GM13977 (cell line): ENCODE measurements at places on chromosomes 2 and 18.

- DNase-seq, result no peak
These were observed 257.7 kb downstream of the CDCA7 start for GRCh38 chr2:173612354-173612753.

DNA sequence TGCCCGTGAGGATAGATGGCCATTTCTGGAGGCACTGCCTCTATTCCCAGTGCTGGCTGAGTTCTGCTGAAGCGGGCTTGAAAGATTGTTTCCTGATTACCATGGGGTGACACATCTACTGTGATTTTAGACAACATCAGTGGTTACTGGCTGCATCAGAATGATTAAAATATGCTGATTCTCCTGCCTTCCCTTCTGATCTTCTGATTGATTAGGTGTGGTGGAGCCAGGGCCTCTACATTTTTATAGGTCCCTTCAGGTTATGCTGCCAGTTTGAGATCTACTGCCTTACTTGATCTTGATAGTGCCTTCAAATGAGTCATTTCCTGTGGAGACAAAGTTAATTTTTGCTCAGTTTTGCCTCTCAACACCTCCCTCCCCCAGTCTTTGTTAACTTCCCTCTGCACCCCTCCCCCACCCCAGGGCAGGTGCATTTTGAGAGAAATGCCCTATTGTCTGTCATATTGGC lies 31.6 kb upstream of the SNORC start:
- DNase-seq, result peak; percentile 59

DNA sequence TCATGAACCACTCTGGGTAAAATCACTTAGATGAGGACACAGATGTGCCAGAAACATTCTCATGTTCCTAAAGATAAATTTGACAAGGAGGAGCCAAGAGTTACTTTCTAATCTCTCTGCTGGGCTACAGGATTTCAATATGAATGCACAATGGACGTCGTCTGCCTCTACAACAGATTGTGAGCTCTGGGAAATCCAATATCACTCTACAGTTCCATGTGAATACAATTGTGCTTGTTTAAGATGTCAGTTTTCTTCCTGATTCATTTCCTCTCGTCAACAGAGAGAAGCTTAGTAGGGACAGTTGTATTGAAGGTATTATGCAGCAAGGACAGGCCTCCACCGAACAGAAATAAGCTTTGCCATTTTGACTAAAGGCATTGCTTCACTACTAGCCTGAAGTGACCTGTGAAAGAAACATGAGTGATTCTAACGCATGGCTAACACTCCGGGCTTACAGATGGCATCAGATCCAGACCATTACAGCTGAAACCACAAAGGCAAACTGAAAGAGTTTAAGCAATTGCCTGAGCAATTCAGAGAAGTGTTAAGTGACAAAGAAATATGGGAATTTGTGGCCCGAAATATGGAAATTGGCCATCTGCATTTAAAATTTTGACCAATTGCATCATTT lies 1591.5 kb downstream of the LRP1B start:
- DNase-seq, result no peak

DNA sequence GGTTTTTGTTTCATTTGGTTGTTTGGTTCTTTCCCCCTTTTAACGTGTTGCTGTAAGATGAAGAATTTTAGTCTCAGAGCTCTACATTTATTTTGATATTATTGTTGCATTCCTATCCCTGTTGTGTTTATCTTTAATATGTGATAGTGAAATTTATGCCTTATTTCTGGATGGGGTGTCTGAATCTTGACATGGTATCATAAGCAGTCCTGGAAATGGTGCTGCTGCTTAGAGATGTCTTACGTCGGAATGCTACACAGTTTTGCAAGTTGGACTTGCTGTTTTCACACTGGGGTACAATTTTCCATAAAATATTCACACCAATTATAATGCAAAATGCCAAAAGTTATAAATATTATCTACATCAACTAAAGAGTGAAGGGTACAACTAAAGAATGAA lies 164.0 kb downstream of the GPD2 start:
- no peak for DNase-seq

- DNase-seq, result no peak
These were observed 64.8 kb upstream of the CHST9 start for GRCh38 chr18:27249933-27250332.

- no peak for DNase-seq
These were observed 25.7 kb downstream of the SCN7A start for GRCh38 chr2:166468124-166469024.

GRCh38 chr2:140550821-140551220 lies 1580.0 kb downstream of the LRP1B start:
- no peak for DNase-seq

DNA sequence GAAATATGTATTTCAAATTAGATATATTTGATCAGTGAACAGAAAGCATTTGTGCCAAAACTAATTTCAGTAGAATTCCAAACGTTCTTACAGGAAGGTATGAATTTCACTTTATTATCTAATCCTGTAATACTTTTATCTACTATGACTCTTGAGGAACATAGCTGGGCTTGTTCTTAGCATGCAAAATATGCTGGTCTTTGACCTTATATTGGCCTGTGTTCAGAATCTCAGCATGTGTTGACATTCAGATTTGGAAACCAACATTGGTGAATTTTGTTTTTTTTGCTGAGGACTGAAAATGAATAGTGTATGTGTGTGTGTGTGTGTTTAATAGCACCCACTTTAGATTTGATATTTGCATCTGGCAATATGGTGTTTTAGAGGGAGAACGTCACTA lies 112.2 kb downstream of the MEIS1 start:
- no peak for DNase-seq

DNA sequence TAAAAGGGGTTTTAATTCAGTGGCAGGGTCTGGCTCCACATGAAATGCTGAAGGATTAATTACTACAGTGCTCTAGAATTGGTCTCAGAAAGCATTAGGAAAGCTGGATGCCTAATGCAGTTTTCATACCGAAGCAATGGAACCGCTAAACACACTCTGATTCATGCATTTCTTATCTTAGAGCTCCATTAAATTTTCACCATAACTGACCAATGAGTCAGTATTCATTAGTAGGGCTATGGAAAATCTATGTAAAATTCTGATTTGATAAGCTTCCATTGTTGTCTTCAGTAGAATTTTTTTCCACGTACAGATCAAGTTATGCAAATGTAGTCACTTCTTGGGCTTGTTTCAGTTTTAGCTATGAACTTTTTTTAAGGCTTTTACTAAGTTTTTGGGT lies 359.9 kb downstream of the ARHGAP15 start:
- DNase-seq, result no peak

GRCh38 chr2:107320881-107321280 lies 434.9 kb upstream of the ST6GAL2 start:
- no peak for DNase-seq

GRCh38 chr2:202237787-202238233 lies 587 bp downstream of the SUMO1 start:
- peak; percentile 40 for DNase-seq

GRCh38 chr2:233822781-233823730 lies 31.3 kb downstream of the HJURP start:
- DNase-seq, result no peak

GRCh38 chr2:109005686-109006204 lies 16.7 kb upstream of the EDAR start:
- DNase-seq, result no peak

- DNase-seq, result peak; percentile 7
These were observed 38.4 kb upstream of the ZSWIM2 start for GRCh38 chr2:186887107-186888090.

- DNase-seq, result no peak
These were observed 107.5 kb downstream of the GULP1 start for GRCh38 chr2:188399159-188399558.

GRCh38 chr18:10497206-10497749 lies 28.5 kb upstream of the NAPG start:
- no peak for DNase-seq

GRCh38 chr2:55901941-55902340 lies 21.6 kb downstream of the EFEMP1 start:
- no peak for DNase-seq

GRCh38 chr2:105889046-105889445 lies 144.3 kb downstream of the NCK2 start:
- no peak for DNase-seq

- DNase-seq, result no peak
These were observed 144.6 kb upstream of the SATB2 start for GRCh38 chr2:199602271-199602895.

DNA sequence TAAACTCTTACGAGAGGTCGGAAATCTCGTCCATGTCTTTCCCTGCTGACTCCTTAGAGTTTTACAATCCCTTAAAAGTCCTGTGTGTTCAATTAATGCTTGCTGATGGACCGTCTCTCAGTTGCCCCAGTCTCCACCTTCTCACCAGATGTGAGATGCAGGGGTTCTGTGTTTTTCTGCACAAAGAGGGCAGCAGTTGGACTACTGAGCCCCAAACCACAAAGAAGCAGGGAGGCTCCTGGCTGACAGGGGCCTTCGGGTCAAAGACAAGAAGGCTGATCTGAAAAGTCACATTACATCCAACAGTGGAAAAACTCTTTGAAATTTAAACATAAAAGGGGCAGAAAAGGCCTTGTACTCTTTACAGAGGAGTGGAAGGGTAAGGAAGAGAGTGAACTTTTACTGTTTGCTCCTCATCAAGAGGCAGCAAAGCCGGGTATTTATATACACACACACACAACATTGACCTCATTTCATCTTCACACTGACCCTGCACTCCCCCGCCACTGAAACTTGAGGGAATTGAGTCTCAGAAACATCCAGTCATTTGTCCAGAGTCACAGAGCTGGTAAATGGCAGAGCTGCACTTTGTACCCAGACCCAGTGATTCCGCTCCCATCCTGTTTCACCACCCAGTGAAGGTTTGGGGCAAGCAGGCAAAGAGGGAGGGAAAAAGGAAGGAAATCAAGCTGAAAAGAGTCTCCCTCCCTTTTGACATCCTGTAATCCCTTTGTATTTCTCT lies 23.7 kb downstream of the MRPL33 start:
- DNase-seq, result no peak

DNA sequence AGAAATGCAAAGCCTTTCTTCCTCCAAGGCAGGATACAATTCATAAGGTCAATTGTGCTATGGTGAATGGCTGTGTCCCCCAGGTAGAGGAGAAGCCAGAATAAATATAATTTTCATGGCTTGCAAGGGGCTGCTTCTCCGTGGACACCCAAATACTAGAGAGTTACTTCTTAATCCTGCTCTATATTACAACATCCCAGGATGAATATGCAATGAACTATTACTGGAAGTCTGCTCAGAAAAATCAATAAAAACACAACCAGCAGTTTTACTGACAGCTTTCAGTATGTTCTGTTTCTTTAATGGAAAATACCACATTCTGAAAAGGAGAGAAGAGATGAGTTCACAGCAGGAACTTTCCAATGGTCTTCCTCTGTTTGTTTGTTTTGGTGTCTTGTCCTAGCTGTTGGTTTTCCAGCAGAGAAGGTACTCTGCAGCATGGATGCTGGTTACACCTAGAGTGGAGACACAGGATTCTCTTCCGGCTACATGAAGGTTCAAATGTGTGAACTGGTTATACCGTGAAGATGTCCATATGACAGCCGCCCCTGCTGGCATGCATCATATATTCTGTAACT lies 213.0 kb downstream of the PID1 start:
- no peak for DNase-seq

DNA sequence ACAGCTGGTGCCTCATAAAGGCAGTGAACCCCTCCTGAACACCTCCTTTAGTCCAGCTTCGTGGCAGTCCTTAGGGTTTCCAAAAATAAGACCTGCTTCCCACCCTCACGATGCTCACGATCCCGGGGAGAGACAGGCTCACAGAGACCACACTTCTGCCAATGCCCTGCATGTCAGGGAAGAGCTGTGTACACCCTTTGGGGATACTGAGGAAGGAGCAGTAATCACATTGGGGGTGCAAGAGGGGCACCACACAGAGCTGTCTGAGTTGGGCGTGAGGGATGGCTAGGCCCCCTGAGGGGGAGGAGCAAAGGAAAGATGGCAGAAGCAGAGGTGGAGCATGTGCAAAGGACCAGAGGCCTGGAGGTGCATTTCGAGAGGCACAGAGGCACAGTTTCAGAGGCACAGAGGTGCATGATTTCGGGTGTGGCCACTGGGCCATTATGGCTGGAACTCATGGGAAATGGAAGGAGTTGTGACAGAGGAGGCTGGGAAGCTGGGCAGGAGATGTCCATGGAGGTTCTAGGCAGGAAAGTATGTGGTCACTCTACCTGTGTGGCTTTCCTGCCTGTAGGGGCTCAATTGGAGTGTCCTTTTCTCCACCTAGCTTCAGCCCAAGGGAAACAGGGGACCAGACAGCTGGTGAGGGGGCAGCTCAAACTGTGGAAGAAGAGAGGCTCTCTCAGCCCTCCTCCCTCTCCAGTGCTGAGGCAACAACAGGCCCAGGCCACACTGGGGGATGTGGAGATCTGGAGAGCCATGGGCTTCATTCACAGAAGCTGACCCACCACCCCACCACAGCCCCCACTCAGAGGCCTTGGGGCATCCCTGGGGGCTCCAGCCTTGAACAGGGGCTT lies 115.9 kb downstream of the CAPN13 start:
- DNase-seq, result no peak

DNA sequence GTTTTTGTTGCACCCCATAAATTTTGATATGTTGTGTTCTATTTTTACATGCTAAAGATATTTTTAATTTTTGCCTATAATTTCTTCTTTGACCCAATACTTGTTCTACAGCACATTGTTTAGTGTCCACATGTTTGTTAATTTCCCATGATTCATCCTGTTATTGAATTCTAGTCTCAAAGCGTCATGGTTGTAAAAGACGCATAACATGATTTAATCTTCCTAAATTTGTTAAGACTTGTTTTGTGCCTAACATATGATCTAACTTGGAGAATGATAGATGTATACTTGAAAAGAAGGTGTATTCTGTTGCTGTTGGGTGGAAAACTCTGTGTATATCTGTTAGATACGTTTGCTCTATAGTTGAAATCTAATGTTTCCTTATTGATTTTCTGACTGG lies 27.1 kb upstream of the SULT1C3 start:
- DNase-seq, result no peak

GRCh38 chr18:79770501-79770815 lies 27.3 kb upstream of the KCNG2 start:
- no peak for DNase-seq

DNA sequence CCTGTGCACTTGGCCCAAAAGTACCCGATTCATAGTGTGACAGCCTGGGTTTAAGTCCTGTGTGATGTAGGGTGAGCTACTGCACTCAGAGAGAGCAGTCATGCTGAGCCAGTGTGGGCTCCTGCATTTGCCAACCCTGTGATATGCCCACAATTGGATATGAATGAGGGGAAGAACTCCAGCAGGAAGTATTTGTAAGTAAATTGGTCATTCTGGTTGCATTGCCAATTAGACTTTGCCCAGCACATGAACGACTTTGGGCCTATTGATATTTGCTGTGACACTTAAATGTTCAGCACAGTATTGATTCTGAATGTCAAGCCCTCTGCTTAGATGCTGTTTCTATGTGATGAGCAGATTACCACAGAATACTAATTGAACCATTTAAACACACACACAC lies 570.9 kb downstream of the PIK3C3 start:
- no peak for DNase-seq

DNA sequence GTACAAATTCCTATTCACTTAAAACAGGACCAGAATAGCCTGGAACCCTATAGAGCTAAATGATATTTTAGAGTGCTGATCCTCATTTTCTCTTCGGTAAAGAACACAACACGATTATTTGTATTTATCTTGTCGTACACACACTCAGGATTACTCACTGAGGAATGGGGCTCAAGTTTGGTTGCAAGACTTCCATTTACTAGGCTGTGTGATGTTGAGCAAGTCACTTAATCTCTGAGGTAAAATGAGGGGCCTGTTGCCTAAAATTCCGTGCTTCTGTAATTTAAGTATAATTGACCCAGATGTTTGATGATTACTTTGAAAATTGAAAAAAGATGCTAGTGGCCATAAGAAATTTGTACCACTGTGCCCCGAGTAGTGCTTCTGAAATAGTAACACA lies 42.6 kb upstream of the MAP4K3 start:
- no peak for DNase-seq

GRCh38 chr2:62343636-62344337 lies 147.9 kb downstream of the B3GNT2 start:
- DNase-seq, result no peak
